ENCODE measurements at places on chromosomes 1 and 21. TPM values are rescaled to one million over a fixed set of nuclear protein-coding genes. Genes with fewer than 3 reads are reported as not detected.

Gene CSRP1
- 436 TPM for total RNA-seq

DNA sequence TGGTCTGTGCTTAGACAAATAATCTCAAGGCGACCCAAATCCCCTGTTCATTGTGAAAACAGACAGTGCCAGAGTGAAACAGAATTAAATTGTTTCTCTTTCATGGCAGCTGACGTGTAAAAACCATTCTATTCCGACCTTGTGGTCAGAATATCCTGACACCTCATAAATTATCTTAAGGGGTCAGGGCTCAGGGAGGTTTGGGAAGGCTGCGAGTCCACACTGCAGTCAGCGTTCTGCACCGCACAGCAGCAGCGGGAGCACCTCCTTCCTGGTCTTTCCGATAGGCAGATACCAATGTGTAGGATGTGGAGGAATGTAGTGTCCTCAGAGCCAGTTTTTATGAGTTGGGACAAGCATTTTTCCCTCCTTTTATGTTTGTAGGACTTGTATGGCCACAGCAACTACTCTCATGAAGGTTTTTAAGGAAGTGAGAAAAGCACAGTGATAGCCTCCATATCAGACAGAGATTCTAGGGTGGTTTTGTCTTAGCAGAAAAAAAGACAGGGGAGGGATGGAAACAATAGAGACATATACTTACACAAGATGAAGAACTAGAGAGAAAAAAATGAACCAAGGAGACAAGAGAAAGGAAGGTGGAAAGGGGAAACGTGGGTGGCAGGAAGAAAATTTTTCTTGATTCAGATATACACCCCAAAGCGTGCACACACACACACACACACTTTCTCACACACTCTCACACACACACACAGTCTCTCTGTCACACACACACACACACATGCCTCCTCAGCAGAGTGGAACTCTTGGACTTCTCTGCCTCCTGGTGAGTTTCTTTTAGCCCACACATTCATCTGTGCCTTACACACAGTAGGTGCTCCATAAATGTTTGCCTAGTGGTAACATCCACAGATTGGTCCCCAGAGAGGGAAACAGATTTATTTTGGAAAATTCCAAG is 68.6 kb downstream of the NTMT2 start:
- DNase-seq, result no peak

DNA sequence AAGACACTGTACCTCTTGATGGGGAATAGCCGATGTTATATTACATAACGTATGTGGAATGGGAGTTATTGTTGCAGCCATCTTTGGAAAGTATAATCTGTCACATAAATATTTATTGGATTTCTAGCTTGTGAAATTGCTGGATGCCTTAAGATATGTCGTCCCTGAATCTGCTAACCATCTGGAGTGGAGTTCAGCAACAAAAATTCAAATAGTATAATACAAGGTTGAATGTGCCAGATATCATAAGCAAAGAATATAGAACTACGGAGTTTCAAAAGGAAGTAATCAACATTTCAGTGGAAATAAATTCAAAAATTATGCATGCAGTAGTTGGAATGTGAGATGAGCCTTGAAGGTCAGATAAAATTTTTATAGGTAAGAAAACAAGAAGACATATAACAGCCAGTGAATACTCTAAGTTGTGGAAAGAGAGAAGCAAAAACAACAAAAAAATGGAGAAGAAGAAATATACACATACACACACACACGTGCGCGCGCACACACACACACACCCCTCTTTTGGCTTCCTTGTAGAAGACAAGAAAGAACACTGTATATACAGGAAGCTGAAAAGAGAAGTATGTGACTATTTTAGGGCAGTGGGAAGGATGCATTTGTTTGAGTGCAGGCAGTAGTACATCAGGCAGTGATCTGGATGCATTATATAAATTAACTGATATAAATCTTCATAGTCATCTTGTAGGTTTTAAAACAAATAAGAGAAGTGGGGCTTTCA is 516.7 kb downstream of the KCNT2 start:
- no peak for DNase-seq

Gene SLC45A3
- 1.4 TPM for total RNA-seq

- no peak for DNase-seq
These were observed 1.5 kb downstream of the NBL1 start for GRCh38 chr1:19645411-19646251.

Gene LDLRAD2
- total RNA-seq, result not detected

Data from suprapubic skin (tissue), 4 donors.